ENCODE measurements at places on chromosomes 5 and 9.

GRCh38 chr5:142109331-142110045, 909 bp downstream of the NDFIP1 start:
- DNase-seq: peak; percentile 56

GRCh38 chr9:133403766-133404453, 13.9 kb downstream of the REXO4 start:
- DNase-seq: peak; percentile 94

GRCh38 chr5:72459089-72459661, 48.0 kb downstream of the ZNF366 start:
- DNase-seq: no peak

DNA sequence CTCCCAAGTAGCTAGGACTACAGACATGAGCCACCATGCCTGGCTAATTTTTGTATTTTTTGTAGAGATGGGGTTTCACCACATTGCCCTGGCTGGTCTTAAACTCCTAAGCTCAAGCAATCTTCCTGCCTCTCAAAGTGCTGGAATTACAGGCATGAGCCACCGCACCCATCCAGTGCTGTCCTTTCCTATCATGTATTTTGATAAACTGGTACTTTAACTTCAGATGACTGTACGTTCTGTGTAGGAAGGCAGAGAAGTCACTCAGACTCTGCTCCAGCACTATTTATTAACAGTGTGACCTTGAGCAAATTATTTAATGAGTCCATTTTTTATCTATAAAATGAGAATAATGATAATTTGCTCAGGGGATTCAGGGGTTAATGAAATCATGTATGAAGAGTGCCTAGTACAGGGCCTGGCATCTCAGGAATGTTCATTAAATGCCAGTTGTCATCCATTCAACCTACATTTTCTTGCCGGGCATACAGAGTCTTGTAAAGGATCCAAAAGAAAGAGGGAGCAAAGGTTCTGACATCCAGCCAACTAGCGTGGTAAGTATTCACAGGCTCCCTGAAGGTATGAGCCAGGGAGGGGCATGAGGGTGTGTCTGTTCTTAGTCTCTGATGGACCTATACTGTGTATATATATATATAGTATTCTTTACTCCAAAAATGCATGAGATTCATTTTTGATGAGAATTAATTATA, 201.9 kb downstream of the PBX3 start:
- no peak for DNase-seq

DNA sequence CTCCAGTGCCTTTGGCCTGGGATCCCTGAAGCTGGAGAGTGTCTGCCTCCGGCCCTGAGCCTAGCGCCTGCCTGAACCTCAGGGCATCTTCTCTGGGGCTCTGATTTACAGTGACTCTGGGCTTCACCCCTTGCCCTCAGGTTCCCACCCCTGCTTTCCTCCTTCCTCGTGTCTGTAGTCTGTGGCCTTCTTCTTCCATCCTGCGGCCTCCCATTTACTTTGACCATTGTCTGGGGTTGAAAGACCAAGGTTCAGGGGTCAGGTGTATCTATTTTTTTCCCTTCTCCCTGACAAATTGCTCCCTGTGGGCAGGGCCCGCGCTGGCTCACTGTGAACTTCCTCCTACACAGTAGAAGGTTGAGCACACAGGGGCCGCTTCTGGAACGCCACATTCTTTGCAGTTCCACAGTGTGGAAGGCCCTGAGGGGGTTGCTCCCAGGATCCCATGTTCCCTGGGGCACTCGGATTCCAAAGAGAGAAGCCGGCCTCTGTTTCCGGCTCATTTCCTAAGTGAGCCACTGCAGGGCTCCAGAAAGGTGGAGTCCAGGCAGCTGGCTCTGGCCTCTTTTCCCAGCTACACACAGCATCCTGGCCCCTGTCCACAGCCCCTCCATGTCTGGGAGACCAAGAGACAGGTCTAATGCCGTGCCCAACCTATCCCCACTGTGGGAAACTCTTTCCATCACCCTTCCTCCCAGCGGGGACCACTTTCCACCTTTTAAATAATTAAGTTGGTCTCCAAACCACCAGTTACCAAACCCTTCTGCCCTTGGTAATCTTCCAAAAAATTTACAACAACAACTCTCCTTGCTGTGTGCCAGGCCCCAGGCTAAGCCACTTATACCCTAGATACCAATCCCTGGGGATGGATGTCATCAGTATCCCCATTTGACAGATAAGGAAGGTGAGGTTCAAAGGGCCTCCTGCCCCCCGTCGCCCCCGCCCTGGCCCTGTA, 140.3 kb upstream of the IER5L start:
- no peak for DNase-seq

Data from DMS53 (cell line).